ENCODE measurements at places on chromosomes 5 and 9.

DNA sequence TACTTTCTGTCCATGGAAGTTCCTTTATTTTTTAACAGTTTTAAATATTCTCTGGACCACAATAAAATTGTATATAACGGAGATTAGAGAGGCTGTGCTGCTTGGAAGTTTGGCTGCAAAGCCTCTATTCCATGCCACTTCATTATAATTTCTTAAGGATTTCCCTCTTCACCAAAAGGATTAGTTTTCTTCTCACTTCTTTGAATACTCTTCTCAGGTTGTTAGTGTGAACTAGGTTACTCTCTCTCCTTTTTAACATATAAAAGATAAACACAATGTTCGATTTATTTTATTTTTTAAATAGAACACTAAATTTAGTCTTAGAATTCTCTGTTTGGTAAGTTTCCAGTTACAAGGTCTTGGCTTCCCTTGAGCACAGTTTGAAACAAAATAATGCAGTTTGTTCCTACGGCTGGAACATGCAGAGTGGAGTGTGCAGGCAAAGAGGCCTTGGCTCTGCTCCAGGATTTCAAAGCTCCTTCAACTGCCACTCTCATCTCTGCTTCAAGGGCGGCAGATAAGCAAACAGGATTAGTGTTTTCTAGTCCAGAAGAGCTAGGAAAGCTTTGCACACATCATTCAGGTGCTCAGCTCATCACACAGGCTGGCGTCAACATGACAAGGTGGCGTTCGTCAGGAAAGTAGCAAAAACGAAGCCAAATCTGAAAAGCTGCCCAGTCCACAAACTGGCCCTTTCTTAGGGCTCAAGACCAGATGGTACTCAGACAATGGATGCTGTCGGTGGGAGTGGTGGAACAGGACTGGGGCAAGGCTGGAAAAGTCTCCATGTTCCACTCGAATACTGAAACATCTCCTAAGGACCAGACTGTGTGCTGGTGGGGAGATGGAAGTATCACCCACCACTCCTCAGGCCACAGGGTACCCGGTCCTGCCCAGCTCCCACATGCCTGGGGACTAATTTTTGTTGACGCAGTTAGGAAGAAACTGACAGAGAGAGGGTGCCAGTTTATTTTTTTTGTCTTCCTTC lies 286.6 kb downstream of the CRB2 start:
- no peak for DNase-seq

DNA sequence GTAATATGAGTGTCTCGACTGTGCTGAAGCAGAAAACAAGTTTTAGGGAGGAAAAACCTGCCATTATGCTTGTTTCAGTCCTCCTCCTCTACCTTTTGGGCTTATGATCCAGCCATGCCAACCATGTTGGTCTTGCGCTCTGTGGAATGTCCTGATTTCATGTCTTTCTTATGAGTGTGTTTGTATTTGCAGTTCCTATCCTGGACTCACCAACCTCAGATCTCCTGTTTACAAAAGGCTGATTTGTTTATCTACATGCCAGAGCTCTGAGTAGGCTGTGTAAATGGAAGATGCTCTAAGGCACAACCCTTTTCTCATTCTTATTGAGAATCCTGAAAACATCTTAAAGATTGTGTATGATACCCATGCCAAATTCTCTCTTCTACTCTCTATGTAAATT lies 138.6 kb downstream of the ARHGEF28 start:
- DNase-seq, result no peak

- no peak for DNase-seq
Observed at GRCh38 chr5:143986516-143987212, 174.7 kb downstream of the HMHB1 start.

- no peak for DNase-seq
Observed at GRCh38 chr5:57358796-57359592, 123.6 kb downstream of the ACTBL2 start.

DNA sequence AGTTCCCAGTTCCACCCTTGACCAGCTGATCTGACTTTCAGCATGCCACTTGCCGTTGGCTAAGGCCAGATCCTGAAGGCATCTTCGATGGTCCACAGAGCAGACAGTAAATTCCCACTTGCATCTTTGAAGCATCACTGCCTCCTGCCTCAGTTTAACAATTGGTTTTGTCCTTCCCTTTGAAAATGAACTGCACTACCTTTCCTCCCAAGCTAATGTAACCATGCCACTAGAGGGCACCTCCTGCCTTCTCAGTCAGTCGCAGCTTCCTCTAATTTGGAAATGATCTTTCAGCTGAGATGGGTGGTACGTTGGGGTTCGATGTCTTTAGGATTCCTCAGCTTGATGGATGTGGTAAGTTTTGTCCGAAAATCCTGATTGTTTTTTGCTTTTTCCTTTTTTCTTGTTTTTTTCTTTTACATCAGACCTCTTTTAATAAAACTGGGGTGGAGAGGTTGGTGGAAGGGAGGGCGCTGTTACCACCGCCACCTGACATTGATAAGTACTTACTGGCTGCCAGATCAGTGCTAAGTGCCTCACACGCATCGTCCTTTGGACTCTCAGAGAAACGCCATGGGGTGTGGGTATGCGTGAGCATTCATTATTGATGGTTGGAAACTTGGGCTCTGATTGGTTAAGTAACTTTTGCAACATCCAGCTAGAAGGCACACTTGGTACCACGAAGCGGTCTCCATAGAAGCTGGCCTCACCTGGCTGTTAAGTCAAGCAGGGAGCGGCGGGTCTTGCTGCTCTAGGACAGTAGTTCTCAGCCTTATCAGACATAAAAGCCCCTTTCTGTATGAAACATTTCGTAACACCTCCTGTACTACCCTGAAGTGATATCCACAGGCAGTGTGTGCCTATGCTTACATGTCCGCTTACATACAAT lies 16.9 kb downstream of the PTTG1 start:
- peak; percentile 55 for DNase-seq

- DNase-seq, result no peak
Observed at GRCh38 chr9:34097865-34098264, 28.6 kb downstream of the DCAF12 start.

DNA sequence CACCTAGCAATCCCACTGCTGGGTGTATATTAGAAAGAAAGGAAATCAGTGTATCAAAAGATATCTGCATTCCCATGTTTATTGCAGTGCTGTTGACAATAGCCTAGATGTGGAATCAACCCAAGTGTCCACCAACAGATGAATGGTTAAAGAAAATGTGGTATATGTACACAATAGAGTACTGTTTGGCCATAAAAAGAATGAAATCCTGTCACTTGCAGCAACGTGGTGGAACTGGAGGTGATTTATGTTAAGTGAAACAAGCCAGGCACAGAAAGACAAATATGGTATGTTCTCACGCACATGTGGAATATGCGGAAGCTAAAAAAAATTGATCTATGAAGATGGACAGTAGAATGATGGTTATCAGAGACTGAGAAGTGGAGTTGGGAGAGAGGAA lies 221.6 kb upstream of the DAP start:
- DNase-seq, result no peak

DNA sequence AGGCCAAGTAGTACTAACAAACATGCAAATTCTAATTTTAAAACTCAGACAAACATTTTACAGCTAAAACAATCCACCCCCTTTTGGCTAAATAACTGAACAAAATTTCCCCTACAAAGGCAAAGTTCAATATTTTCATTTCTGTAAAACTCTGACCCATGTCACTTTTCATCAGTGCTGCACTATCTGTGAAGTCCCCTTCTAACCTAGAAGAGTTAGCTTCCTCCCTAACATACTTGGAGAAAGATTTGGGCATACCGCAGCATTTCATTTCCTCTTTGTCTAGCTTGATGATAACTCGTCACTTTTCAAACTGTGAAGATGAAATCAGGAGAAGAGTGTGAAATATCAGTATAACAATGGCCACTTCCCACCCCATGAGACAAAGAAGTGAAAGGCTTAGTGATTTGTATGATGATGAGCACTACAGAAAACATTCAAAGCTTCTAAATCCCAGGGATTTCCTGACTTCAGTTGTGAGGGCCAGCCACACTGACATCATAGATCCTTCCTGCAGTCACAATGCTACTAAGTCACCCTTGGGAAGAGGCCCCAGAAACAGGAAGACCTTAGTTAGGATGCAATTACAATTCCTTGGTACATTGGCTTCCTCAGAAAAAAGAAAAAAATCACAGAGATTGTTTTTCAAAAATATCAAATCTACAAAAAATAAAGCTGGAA lies at the start of gene FAM81B:
FAM81B (plus strand) TSS at position 555 of the 681 bp plus-strand sequence; CDS start at position 579, 24 bp downstream.
- no peak for DNase-seq

- no peak for DNase-seq
Observed at GRCh38 chr9:124343533-124344290, 71.5 kb downstream of the PSMB7 start.

DNA sequence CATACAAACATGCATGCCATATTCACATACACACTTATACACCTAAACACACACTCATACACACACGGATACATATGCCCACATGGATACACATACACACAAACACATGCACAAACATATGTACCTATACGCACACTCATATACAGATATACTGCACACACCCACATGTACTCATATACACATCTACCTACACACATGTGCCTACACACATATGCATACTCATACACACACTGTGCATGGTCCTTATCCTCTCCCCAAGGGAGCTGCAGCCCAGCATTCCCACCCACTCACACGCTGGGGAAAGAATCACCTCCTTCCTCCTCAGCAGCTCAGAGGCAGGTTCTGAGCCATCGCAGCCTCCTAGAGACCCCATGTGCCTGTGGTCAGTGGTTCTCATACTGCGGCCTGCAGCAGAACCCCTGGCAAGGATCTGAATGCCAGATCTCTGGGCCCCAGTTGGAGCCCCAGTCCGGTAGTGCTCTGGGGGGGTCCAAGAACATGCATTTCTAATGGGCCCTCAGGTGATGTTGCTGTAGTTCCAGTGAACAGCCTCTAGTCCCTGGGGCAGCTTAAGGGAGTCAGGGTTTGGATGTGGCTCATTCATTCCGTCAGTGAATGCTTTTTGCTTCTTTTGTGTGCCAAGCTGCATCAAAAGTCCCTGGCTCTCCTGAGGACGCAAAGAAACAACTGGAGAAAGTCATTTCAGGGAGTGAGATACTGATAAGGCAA lies 39.0 kb downstream of the SEMA4D start:
- no peak for DNase-seq

DNA sequence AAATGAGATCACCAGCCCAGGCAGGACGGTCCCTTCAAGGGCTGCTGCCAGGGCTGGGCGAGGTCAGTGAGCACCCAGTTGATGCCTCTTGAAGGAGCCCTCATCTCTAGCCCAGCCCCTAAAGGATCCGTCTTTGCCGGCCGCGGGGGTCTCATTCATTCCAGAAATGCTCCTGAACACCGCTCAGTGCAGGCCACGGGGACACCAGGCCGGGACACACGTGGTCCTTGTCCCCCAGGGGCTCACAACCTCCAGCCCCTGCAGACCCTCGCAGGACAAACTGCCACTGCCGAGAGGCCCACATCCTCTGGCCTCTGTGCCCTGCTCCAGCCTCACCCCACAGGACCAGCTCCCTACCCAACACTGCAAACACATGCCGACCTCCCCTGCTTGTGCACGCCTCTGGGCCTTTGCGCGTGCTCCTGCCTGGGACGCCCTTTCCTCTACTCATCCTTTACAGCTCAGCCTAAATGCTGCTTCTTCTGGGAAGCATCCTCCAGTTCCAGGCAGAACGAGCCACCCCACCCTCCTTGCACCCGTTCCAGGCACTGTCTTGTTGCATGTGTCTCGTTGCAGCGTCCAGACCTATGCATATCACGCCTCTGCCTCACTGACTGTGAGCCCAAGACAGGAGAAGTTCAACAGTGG lies 10.3 kb upstream of the LAMC3 start:
- DNase-seq, result no peak

GRCh38 chr5:52740007-52740406 lies 47.7 kb upstream of the ITGA1 start:
- DNase-seq, result no peak

GRCh38 chr9:22808876-22809275 lies 362.3 kb downstream of the DMRTA1 start:
- DNase-seq, result no peak

DNA sequence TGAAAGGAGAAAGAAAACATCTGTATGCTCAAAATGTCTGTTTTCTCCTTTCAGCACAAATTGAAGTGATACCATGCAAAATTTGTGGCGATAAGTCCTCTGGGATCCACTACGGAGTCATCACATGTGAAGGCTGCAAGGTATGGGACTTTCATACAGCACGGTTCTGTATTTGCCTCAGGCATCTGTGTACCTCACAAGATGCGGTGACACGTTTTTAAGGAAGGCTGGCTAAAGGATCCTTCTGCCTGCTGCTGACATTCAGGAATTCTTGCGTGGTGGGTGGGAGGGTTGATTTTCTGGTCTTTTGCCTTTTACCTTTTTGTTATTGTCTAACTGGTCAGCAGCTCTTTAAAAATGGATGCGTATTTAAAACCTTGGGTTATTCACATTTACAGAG lies 133.1 kb downstream of the RORB start:
- no peak for DNase-seq
